Coronary artery (tissue), 2 donors: ENCODE measurements at places on chromosomes 1 and 21.

GRCh38 chr1:246923482-246923881 is 8.3 kb downstream of the AHCTF1 start:
- DNase-seq = no peak

- no peak for DNase-seq
These were observed 129.3 kb downstream of the CACHD1 start for GRCh38 chr1:64599242-64599641.

- no peak for DNase-seq
These were observed 174.4 kb upstream of the FGGY start for GRCh38 chr1:59122527-59122926.

DNA sequence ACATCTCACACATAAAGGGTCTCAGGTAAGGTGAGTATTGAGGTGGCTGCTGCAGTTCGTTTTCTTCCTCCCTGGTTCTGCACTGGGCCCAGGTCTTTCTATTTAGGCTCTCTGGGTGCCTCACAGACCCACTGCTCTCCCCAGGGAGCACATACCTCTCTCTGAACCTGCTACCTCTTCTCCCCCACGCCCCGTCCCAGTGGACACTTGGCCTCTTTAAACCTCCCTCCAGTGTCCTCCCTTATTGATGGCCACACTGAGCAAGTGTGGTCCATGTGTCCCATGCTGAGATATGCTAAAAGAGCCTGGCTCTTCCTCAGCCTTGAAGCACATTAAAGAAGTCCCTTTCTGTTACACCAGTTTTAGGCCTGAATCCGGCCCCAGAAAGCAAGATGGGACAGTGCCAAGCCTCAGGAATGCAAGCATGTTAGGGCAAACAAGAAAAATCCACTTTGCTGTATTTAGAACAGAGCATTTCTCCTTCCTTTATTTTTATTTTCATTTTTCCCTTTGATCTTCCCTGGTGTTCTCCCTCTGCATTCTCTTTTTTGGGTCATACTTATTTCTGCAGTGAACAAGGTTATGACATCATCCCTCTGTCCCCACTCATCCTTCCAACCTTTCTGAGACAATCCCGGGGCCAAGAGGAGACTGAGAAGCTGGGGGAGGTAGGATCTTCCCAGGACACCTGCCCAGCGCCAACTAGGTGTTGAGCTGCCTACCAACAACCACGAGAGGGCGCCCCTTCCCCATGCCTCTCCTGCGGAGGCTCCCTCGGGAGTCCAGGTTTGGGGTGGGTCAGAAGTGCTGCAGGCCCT is 5.0 kb upstream of the CHI3L2 start:
- peak; percentile 77 for DNase-seq

DNA sequence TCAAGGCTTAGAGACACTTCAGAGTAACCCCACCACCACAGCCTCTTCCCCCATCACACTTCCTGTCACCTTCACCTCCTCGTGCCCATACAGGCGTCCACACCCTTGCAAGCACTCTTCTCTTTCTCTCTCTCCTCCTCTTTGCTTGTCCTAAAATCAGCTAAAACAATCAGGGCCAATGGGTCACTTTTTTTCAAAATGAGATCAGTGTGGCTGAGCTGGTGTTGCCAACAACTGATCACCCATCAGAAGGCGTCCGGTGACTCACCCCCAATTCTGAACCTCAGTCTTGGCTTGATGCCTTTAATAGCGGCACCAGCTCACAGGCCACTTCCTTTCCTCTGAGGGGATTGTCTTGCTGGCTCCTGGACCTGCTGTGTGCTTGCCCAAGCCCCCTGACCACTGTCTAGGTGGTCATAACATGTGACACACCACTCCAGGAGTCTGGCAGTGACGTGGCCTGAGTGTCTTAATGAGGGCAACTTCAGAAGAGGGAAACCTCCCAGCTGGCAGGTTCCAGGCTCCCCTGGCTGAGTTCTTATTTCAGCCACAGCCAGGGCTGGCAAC is 1.6 kb downstream of the DRAXIN start:
- no peak for DNase-seq

DNA sequence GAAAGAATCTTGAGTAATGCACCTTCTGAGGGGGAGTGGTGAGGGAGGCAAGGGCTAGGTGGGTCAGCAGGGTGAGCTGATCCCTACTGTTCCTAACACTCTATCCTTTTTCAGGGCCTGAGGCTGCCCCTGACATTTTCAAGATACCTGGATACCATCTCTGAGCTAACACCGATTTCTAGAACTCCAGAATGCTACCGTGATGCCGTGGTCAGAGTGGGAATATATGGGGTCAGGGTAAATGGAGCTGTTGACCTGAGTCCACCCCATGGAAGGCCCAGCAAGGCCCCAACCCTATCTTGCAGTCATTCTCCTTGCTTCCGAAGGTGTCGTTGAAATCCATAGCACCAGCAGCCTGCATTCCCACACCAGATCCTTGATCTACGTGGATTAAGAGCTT is 18.0 kb upstream of the PTPRF start:
- DNase-seq = peak; percentile 55

DNA sequence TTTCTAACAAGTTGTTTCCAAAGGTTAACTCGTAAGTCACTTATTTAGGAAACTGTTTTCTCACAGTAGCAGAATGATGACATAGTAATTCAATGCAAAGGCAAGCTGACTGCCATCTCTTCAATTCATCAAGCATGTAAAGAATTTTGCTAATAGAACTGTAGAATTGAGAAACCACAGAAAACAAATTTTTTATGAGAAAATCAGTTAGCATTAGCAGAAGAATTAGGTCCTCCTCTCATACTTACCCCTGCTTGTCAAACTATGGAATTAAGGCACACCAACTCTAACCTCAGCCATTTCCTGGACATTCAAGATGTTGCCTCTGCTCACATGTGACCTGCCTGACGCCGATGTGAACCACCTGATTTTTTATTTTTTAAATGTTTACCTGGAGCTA is 115.2 kb downstream of the LRRC40 start:
- DNase-seq = no peak

DNA sequence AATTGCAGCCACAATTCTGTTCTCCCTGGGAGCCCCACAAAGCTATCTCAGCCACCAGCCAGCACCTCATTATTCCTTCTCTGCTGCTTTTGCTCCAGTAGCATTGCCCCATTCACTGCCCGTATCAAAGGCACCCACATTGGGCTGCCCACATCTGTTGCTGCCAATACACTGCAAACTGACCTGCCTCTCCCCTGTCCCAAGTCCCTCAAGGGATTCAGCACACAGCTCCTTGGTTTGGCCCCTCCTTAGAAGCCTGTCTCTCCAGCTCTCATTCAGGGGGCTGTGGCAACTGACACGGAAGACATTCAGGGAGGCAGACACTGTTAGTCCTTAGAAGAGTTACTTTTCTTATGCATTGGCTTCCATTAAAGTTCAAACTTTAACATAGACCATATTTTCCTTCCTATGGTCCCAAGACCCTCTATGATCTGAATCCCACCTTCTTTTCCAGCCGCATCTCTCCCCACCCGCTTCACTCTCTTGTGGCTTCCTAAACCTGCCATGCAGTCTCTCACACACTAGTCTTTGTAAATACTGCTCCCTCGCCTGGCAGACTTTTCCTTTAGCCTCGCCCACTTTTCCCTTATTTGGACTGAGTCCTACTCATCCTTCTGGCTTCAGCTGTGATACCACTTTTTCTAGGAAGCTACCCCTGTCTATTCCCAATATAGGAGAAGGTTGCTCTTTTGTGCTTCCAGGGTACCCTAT is 19.3 kb upstream of the KLHDC8A start:
- no peak for DNase-seq

GRCh38 chr1:181416268-181416860 is 67.0 kb upstream of the CACNA1E start:
- DNase-seq = no peak

DNA sequence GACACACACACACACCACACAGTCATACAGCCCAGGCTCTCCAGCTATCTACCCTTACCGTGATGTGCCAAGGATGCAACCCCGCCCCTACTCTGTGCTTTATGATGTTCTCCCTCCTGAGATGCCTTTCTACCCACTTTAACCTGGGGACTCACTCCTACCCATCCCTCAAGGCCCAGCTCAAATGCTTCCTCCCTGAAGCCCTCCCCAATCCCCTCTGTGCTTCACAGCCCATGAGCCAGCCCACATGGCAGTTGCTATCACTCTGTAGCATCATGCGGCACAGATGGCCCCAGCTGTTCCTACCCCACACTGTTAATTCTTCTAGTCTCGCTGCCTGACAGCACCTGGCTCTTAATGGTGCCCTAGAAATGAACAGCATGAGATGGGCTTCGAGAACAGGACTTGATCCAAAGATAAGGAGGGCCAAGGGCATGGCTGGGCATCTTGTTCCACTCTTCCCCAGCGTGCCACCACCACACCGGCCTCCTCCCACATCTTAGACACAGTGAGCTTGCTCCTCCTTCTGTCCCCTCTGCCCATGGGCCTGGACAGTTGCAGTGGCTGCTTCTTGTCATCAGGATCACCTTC is 109.8 kb downstream of the GLIS1 start:
- DNase-seq = peak; percentile 53

DNA sequence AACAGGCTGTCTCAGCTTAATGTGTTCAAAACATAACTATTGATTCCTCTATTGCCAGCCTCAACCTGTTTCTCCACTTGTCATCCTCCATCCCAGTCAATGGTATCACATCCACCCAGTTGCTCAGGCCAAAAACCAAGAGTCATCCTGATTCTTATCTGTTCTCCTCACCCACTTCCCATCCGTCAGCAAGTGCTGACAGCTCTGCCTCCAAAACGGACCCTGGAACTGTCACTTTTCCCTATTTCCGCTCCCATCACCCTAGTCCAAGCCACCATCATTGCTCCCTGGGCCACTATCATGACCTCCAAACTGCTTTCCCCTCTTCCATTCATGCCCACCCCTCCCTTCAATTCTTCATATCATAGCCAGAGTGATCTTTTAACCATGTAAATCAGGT is 36.2 kb upstream of the IFFO2 start:
- DNase-seq = no peak

- no peak for DNase-seq
These were observed 15.7 kb upstream of the LMNA start for GRCh38 chr1:156098784-156099183.

GRCh38 chr21:25329227-25329825 is 278.0 kb downstream of the MRPL39 start:
- DNase-seq = no peak

- no peak for DNase-seq
These were observed 33.4 kb upstream of the XPR1 start for GRCh38 chr1:180598333-180598974.

DNA sequence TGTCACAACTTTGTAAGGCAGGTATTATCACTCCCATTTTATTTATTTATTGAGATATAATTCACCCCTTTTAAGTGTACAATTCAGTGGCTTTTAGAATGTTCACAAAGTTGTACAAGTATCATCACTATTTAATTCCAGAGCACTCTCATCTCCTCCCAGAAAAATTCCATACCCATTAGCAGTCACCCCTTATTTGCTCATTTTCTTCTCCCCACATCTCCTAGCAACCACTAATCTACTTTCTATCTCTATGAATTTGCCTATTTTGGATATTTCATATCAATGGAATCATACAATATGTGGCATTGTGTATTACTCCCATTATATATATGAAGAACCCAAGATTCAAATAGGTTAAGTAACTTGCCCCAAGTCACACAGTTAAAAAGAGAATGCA is 7.0 kb downstream of the DSTYK start:
- DNase-seq = no peak

GRCh38 chr1:52571783-52572182 is 18.9 kb upstream of the TUT4 start:
- no peak for DNase-seq

- no peak for DNase-seq
These were observed 86.4 kb downstream of the RPE65 start for GRCh38 chr1:68363339-68363738.

GRCh38 chr1:5928714-5929400 is 63.4 kb downstream of the NPHP4 start:
- no peak for DNase-seq

DNA sequence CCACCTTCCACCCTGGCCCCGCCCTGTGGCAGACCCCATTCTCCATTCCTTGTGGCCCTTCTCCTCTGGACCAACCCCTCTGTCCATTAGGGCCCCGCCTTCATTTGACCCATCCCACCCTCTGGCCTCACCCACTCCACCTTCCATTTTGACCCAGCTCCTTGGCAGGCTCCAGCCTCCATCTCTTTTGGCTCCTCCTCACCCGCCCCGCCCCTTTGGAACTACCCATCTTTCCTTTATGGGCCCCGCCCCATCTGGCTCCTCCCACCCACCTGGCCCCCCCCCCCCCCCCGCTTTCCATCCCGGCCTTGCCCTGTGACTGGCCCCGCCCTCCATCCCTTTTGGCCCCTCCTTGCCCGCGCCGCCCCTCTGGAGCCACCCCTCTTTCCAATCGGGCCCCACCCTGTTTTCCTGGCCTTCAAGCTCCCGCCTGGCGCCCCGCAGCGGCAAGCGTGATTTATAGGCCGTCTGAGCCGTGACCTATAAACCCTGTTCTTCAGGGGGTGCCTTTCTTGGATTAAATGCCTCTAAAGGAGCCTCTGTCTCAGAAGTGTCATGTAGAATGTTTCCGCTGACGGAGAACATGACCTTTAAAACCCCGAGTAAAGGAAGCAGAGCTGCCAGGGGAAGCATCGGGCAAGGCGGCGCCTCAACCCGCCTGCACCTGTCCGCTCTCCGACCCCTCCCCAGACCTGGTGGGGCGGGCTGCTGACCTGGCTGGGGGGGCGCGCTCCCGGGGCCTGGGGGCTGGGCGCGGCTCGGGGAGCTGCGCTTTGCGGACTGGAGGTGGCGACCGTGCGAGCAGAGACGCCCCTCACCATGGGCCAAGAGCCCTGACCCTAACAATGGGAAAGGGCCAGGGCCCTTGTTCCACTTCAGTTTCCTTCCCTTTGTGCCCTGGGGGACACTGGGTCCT is 178.0 kb downstream of the CAMTA1 start:
- DNase-seq = no peak

DNA sequence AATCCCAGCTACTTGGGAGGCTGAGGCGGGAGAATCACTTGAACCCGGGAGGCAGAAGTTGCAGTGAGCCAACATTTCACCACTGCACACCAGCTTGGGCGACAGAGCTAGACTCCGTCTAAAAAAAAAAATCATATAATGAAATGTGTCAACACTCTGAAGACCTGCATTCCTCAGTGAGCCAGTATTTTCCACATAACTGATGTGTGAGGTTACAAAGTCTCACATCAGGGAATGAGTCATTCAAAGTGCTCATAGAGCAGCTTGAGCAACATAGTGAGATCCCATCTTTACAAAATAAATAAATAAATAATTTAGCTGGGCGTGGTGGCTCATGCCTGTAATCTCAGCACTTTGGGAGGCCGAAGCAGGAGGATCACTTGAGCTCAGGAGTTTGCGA is 65.5 kb downstream of the CASZ1 start:
- DNase-seq = no peak

DNA sequence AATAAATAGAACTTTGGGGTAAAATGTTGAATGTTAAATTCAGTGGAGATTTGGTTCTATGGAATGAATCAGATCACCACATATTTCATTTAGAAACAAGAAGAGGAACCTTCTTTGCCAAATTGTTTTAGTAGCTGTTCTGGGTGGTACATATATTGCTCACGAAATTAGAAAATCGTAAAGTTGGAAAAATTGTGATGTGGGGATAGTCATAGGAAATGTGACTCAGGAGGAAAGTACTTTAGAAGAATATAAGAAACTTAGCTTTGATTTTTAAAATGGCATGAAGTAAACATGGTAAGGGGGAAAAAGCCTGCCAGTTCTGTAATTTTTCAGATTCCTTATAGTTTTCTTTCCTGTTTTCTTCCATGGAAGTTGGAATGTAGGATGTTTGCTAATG is 27.4 kb downstream of the RRP15 start:
- no peak for DNase-seq

- DNase-seq = no peak
These were observed 38.8 kb upstream of the PLA2G5 start for GRCh38 chr1:20031161-20031560.
